ENCODE measurements at places on chromosomes 4 and X.

DNA sequence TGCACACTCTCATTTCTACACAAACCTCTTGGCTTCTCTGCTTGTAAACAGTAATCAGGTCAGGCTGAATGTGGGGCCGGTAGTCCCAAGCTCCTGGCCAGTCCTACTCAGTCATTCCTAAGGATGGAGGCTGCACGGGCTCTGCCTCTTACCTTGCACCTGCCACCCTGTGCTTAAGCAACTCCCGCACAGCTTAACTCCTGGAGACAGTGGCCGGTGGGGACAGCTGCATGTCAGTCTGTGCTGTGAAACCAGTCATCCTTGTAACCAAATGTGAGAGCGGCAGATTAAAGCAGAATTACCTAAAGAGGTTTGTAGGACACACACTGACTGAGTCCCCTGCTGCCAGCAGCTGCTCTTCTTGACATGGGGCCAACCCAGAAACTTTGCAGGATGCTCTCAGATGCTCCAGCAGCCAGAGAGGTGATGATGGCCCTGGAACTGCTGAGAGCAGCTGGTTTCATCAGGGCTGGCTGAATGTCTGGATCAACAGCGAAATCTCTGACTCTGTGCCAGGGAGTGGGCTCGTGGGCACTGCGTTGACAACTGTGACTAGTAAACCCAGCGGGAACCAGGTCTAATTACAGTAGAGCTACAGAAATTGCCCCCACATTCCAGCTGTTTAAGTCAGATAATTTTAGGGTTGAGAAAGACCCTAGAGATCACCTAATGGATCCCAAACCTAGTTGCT, 123.7 kb downstream of the ANAPC4 start:
- no peak for DNase-seq

DNA sequence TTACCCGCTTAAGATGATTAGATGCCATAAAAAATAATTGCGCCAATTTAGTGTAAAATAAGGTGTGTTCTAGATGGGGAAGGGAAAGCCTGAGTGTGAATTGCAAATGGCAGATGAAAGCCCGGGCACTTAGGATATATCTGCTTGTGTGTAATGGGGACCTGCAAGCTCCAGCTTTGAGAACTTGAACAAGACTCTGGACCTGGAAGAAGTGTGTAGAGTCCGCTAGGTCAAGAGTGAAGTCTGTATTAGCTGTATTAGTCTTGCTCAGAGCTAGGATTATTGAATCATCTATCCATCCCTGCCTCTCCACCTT, 4.2 kb downstream of the NEUROG2 start:
- DNase-seq: no peak

DNA sequence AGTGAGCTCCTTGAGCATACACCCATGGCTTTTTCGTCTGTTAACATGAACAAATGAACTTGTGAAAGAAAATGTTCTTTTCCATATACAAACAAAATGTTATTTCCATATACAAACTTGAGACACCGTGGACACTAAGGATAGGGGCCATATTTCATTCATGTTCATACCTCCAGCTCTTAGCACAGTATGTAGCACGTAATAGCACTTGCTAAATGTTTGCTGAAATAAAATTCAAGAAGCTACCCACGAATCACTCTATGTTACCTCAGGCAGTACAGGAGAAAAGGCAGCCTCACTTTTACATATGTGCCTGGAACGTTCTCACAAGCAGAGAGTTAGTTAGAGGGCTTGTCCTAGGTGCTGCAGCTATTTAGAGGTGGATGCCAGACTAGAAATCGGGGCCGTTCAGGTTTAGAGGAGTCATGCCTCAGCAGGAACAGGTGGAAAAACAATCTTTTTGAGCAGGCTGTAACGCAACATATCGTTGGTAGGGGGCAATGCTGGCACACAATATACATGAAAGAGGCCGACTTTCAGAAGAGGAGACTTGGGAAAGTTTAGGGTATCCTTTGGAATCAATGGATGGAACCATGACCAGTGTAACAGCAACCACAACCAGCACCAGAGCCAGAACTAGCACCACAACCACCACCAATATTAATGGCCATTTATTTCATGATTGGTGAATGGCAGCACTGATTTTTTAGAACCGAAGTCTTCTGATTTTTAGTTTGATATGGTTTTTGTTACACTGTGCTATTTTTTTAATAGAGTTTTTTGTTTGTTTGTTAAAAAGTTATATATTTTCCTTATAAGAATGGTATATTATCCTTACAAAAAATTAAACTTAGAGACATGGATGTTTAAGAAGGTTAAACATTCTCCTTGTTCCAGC, 14.8 kb upstream of the PAQR3 start:
- peak; percentile 24 for DNase-seq

GRCh38 chr4:142347241-142347640, 498.9 kb downstream of the INPP4B start:
- peak; percentile 60 for DNase-seq

GRCh38 chr4:98314791-98315565, 53.8 kb downstream of the RAP1GDS1 start:
- no peak for DNase-seq
